Activated CD4-positive, alpha-beta T cell treated with anti-CD3 and anti-CD28 coated beads for 4 hours (primary cell): ENCODE measurements at places on chromosomes 3 and 15.

- DNase-seq, result no peak
Observed at GRCh38 chr15:74311734-74312444, 55.6 kb downstream of the CYP11A1 start.

DNA sequence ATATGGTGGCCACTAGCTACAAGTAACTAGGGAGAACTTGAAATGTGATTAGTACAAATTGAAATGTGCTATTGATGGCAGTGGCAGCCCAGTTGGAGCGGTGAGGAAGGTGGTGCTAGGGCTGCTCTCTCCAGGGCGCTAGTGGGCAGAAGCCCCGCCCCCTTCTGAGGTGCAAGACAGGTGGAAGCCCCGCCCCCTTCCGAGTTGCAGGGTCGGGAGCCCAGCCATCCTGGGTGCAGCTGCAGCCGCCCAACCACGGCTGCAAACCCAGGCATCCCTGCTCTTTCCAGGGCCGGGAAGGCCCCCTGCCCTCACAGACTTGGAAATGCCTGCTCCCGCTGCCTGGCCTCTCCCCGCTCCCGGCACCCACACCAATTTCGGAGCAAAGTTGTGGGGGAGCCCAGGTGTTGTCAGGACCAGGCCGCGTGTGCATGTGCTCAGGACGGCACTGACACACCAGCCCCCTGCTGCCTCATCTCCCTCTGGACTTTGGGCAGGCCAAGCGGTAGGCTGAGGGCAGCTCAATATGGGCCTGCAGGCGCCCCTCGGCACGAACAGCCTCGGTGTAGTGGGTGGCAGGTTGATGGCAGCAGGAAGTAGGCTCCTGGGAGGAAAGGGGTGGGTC is 10.0 kb downstream of the ATR start:
- no peak for DNase-seq

DNA sequence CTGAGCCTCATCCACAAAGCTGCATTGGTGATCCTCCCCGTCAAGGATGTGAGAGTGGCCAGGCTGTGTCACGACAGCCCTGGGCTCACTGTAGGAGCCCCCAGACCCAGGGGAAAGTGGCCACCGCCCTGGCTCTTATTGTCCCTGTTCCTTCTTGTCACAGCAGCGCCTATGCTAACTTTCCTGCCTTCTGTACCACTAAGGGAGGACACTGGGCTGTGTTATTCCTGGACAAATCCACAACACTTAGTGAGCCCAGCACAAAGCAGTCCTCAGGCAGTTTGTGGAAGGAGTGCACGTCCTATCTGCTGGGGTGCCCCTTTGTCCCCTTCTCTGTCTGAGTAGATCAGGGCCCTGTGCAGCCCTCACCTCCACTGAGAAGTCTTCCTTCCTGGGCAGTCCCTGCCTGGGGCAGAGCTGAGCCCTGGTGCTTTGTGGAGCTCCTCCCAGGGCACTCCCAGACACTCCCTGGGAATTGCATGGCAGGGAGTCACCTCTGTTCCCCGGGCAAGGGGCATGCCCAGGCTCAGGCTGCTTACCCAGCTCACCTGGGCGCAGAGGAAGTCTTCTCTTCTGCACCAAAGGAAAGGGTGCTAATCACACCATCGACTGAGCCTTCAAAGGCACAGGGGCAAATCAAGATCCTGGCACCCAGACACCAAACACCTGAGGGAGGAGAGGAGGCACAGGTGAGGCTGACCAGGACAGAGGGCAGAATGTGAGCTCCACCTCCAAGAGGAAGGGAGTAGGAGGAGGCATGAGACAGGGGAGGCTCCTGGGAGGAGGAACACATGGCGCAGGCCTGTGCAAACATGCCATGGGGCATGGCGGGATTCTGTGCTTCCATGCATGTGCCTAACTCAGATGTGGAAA is 138.7 kb downstream of the KLF13 start:
- no peak for DNase-seq

GRCh38 chr15:70319466-70319865 is 221.7 kb upstream of the TLE3 start:
- DNase-seq, result no peak

GRCh38 chr3:24341668-24342067 is 153.0 kb downstream of the THRB start:
- DNase-seq, result no peak

GRCh38 chr15:27238707-27239423 is 267.9 kb downstream of the GABRG3 start:
- no peak for DNase-seq

GRCh38 chr3:53845103-53845880 is 927 bp downstream of the CHDH start:
- no peak for DNase-seq

GRCh38 chr3:117126946-117127546 is 417.5 kb downstream of the TUSC7 start:
- DNase-seq, result no peak

- no peak for DNase-seq
Observed at GRCh38 chr15:68145706-68146105, 59.4 kb downstream of the CALML4 start.

- peak; percentile 82 for DNase-seq
Observed at GRCh38 chr15:60397772-60398445, at the start of gene ANXA2. TSS of gene ANXA2 (minus strand) at chr15:60397986. CDS start at chr15:60386075, 11,911 bp downstream.

GRCh38 chr3:109772520-109772919 is 435.2 kb upstream of the DPPA4 start:
- no peak for DNase-seq

GRCh38 chr3:65174713-65175112 is 486.9 kb upstream of the ADAMTS9 start:
- DNase-seq, result no peak

DNA sequence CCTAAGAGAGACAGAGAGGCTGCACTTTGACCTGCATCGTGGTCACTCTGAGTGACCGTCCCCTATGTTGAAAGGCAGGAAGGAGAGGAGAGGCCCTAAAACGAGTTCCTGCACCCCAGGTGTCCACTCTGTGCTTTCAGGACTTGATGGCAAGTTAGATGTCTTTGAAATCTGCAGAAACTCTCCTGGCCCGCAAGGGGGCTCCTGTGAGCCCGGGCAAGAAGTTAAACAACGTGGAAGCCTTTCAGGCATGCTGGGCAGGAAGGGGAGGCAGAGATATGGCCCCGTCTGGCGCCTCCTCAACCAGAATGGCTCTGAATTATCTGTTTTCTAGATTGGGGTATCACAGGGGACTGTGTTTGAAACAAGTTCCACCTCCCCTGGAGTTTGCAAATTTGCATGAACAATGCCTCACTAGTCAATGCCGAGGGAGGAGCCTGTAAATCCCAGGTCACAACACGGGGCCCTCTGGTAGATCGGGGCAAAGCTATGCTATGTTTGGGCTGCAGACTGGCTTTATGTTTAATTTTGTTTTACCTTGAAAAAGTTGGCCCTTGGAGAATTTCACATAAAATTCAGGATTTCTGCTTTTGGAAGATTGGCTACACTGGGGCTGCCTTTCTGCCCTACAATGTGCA is 9.8 kb downstream of the CTXND1 start:
- DNase-seq, result no peak

GRCh38 chr3:36546226-36546625 is 165.9 kb downstream of the STAC start:
- no peak for DNase-seq

DNA sequence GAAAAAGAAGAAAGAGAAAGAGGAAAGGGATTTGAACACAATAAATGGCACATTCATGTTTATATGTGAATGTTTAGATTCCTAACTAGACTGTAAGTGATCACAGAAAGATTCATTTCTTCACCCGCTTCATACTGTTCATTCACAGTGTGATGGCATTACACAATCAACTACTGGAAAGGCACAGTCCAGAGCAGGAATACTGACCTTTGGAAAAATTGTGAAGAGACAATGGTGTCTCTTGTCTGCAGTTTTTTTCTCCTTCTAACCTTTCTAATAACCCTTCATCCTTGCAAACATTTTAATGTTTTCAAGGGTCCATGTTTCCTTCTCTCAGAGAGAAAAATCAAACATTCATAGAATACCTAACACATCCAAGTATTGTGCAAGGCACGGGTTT is 180.9 kb upstream of the SOX14 start:
- no peak for DNase-seq

DNA sequence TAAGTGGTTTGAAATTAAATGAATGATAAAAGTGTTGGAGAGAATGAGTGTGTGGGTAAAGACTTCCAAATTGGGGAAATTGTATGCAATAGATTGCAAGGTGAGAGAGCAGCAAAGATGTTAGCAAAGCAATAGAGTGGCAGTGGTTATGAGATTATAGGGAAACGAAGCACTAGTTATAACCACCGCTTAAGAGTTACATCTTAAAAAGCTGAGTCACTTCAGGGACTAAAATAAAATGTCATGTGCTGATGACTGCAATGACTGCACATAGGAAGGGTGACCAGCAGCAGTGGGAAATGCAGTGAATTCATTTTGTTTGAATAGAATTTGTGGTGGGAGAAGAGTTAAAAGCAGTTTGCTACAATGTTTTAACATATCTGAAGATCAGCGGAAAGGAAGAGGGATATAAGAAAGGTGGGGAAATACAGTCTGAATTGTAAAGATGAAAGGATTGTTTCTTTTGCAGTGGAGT is 127.3 kb downstream of the RAP2B start:
- no peak for DNase-seq

DNA sequence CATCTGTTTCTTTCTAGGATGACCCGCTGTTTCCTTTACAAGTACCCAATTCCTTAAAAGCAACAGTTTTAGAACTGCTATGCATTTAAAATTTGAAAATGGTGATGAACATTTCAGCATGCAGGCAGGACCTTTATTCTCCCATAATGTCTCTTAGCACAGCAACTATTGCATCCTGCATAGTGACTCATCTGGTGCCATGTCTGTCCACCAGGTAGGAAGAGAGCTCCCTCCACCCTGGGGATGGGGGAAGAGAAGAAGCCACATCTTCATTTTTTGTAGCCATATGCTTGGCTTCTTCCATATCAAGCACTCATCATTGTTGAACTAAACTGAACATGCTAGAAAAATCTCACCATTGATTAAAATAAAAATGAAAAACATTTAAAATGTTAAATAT is 9.9 kb downstream of the GPR15 start:
- DNase-seq, result no peak

GRCh38 chr3:151268267-151269235 is 9.8 kb downstream of the P2RY14 start:
- DNase-seq, result no peak

- DNase-seq, result no peak
Observed at GRCh38 chr15:52661909-52662308, 17.3 kb downstream of the ATOSA start.

- DNase-seq, result peak; percentile 84
Observed at GRCh38 chr15:75202251-75203016, 752 bp downstream of the C15orf39 start.

DNA sequence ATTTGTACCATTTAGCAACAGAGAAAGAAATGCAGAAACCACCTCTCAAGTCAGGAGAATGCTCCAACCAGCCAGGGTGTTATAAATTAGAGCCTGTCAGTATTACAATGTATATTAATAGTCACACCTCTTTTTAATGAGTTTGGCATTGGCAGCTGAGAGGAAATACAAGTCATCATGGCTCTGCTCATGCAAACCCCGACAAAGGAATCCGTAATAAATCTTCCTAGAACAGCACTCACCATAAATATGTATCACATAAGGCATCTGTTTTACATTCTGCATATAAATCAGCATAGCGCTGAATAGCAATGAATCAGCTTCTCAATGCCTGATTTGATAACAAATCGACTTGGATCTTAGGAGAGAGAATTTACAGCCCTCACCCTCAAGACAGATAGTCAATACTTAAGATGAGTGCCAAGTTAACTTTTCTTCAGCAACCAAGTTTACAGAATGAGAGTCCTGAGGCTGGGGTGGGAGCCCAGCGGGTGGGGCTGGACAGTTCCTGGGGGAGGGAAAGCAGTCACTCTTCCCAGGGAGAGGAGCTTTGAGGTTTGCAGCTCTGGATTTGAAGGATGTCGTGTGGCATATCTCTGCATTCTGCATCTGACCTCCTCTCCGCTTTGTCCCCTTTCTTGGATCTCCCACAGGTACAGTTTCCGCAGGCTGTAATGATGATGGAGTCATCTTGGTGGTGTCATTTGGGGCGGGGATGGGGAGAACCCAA is 1034.4 kb upstream of the NR2F2 start:
- DNase-seq, result no peak
